ENCODE measurements at places on chromosomes 3 and 15.

- no peak for DNase-seq
Measured at GRCh38 chr3:37901721-37902120, 40.0 kb downstream of the CTDSPL start.

DNA sequence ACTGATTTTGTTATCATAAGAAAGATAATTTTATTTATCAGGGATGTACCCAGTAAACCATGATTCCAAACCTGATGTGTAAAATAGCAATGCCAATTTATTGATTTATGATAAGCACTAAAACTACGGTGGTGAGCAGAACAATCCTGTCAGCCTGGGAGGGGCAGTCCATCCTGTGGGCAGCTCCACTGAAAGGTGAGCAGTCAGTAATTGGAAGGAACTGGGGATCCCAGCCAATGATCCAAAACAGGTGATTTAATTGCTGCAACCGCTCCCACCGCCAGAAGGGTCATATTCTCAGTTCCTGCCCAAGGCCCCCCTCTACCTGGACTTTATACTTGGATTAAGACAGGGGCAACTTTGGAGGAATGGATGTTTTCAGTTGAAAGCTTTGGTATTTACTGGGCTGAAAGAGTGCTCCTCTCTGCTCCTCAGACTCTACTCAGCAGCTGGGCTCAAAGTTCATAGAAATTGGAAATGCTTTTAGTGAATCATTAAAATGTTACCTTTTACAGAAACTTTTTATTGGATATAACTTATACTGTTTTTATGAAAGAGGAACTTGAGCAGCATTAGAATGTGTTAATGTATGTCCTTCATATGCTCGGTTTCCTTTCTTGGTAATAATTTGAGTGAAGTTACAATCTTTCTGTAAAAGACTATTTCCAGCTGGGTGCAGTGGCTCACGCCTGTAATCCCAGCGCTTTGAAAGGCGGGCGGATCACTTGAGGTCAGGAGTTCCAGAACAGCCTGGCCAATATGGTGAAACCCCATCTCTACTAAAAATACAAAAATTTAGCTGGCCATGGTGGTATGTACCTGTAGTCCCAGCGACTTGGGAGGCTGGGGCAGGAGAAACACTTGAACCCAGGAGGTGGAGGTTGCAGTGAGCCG is 198.6 kb upstream of the IL12A start:
- no peak for DNase-seq

DNA sequence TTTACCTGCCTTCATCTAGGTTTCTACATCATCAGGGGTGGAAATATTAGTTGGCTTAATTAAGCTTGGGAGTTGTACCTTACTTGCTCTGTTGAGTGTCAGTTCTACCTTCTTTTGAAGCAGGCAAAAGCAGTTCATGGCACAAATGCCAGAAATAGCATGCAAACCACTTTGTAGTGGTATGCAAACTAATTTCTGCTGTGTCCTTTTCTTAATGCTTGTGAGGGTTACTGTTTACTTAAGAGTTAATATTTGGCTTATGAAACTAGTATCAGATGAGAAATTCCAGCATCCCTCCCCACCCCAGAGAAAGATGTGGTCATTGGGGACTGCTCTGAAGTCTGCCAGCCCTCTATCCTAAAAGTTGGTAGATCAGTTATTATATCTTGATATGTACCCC is 7.1 kb downstream of the ATP2C1 start:
- DNase-seq, result no peak

DNA sequence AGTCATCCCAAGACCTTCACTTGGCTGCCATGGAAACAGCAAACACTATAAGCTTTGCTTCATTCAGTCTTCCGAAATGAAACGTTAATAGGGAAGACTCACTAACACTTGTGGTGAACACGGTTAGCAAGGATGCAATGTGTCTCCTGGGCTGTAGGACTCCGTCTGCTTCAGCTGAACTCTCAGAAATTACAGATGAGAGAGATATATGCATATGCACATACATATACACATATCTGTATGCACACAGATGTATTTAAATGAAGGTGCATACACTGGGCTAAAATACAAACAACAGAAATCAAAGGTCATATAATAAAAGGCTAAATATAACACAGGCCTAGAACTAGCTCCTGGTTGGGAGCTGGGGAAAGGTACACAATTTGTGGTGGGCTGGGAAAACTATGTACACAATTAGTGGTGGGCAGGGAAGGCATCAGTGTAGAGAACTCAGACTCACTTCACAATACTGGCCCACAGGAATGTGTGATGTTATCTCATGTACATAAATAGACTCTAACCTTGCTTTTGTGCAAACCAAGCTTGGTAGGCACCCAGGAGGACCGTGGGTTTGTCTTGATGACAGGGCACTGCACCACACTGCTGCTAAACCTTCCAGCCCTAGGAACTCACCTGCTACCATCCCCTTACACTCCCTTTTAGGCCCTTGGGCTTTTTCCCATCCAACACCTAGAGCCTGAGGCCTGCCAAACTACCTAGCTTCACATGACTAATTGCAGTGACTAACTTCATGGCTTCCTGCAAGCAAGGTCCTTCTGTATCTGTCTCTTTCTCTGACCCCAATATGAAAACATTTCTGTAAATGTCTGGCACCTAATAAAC is 873.1 kb downstream of the NSUN3 start:
- DNase-seq, result no peak

DNA sequence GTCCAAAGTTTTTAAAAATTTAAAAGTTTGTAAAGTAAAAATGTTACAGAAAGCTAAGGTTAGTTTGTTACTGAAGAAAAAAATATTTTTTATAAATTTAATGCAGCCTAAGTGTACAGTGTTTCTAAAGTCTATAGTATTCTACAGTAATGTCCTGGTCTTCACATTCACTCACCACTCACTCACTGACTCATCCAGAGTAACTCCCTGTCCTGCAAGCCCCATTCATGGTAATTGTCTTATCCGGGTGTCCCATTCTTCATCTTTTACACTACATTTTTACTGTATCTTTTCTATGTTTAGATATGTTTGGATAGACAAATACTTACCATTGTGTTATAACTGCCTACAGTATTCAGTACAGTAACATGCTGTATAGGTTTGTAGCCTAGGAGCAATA is 36.7 kb upstream of the ATP10A start:
- no peak for DNase-seq

GRCh38 chr3:149615731-149616221 is 42.0 kb downstream of the WWTR1 start:
- no peak for DNase-seq

GRCh38 chr15:65286069-65286703 is 497 bp downstream of the PARP16 start:
- no peak for DNase-seq

- no peak for DNase-seq
Measured at GRCh38 chr15:73382115-73382514, 13.4 kb upstream of the HCN4 start.

DNA sequence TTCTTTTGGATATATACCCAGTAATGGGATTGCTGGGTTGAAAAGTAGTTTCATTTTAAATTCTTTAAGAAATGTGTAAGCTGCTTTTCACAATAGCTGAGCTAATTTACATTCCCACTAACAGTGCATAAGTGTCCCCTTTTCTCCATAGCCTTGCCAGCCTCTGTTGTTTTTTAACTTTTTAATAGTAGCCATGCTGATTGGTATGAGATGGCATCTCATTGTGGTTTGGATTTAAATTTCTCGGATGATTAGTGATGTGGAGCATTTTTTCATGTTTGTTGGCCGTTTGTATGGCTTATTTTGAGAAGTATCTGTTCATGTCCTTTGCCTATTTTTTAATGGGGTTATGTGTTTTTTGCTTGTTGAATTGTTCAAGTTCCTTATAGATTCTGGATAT is 444.3 kb upstream of the ATP11B start:
- DNase-seq, result no peak

DNA sequence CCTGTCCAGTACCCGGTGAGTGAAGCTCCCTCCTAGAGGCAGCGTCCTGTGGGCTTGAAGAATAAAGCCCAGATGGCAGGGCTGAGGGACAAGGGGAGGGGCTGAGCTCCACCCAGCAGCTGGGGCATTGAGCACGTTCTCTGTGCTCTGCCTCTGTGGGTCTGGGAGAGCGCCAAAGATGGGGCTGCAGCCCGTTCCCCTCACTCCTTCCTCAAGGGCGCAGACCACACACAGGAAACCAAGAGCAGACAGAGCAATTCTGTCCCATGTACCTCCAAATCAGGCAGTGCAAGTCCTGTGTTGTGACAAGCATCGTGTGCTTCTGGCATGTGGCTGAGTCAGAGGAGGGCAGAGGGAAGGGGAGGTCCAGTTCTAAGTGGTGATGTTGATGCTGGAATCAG is 15.7 kb upstream of the KIF23 start:
- no peak for DNase-seq

DNA sequence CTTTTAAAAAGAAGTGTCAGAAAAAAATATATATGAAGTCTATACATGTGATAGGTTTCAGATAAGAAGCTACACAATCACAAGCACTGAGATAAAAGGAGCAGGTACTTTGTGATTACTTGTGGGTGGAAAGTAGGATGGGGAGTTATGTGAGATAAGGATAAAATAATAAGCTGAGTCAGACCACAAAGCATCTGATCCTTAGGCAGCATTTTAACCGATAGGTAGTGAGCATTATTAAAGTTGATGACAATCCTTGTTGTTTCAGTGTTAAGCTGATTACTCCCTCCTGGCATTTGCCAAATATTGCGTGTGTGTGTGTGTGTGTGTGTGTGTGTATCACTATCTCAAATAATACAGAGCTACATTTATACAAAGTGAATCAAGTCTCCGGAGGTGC is 483.1 kb downstream of the NAALADL2 start:
- no peak for DNase-seq

GRCh38 chr3:93988283-93988682 is 8.3 kb downstream of the ARL13B start:
- DNase-seq, result peak; percentile 15

- DNase-seq, result no peak
Measured at GRCh38 chr3:138119423-138119766, 4.0 kb upstream of the DZIP1L start.

DNA sequence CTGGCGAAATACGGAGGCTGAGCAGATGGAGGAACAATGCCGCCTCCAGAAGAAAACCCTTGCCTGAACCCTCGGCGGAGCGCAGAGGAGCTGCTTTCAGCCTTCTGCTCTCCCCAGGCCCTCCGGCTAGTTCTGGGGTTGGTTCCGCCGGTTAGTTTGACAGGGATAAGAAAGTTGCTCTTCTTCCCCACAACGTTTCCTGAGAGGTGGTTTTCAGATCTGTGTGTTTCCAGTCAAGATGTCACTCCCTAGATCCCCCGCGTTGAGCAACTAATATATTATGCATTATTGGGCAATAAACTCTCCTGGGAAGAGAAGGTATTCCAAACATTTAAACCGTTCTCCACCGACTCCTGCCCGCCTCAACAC is 551 bp downstream of the NLGN1 start:
- no peak for DNase-seq

GRCh38 chr3:135448520-135448919 is 517.0 kb upstream of the PPP2R3A start:
- no peak for DNase-seq

DNA sequence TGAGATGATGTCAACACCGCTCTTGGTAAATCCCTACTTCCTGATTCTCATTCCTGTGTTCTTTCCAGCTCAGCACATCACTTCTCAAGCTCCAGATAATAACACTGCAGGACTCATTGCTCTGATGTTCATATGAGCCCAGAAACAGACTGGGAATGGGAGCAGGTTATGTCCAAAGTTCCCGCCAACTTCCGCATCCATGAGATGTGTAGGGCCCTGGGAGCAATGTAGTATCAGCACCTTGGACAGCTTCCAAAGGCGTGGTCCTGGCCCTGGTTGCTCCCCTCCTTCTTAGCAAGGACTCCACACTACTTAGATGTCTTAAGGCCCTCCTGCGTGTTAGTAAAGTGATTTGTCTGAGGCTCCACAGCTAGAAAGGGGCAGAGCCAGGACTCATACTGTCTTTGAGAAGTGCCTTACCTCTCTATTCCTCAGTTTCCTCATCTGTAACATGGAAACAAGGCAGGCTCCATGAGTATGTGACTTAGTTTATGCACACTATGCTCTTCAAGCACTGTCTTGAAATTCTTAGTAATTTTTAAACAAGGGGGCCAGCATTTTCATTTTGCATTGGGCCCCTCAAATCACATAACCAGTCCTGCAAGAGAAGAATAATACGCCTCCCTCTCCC is 27.9 kb upstream of the SLC6A1 start:
- no peak for DNase-seq

DNA sequence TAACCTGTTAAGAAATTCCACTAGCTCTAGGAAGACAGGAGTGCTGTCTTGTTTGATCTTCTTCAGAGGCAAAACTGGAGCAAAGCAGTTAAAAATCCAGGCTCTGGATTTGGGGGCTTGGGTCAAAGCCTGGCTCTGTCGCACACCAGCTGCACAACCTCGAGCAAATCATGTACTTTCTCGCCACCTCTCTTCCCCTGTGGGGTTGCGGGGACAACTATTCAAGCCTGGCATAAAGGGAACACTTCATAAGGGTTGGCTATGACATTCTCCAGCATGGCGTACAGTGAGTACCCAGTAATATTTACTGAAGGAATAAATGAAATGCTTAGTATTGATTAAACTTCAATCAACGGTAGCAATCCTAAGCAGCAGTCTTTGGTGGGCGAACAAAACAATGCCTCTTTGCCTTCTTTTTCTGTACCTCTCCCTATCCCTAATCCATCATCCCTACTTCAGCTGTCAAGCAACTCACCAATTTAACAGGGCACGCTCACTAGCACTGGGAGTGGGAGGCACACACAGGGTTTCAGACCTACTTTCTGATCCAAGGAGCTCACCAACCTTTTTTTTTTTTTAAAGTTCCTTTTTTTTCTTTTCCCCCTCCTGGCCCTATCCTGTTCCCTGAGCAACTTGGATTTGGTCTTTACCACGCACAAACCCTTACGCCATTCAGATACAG is 33.0 kb downstream of the GNB5 start:
- DNase-seq, result no peak

GRCh38 chr15:60320365-60320764 is 77.4 kb downstream of the ANXA2 start:
- DNase-seq, result no peak

GRCh38 chr3:61997101-61997500 is 376.2 kb downstream of the FEZF2 start:
- no peak for DNase-seq

DNA sequence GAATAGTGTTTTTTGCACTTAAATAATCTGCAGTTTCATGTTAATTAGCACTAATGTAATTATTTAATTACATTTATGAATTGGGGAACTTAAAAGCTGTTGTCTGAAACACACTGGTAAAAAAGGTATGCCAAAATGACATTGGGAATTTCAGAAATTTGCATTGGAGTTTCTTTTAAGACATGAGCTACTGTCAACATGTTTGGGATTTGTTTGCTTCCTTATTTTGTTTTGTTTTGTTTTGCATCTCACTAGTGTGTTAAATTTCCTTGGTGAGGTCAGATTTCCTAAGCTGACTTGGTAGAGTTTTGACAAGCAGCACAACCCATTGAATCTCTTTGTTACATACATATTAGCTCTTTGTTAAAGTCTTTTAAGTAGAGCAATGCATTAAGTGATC is 119.4 kb downstream of the IQCH start:
- no peak for DNase-seq

DNA sequence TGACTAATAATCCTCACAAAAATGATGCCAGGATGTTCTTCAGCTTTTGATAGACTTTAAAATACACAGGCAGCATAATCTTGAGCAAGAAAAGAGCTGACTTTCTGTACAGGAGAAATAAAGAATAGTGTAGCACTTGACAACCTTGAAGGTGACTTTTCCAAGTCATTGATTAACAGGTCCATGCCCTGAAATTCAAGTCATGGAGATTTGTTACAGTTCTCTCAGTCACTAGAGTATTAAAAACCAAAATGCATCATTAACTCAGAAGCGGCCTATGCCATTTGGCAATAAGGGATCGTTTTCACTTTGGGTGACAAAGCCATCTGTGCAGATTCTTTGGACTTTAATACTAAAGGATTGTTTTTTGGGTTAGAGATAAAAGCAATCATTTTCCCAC is 692.7 kb upstream of the SGO1 start:
- DNase-seq, result no peak
